ENCODE measurements at places on chromosomes 4 and X. TPM values are rescaled to one million over a fixed set of nuclear protein-coding genes. Genes with fewer than 3 reads are reported as not detected.

The CCDC160 gene
- total RNA-seq = not detected

The MID1 gene
- 5.5 TPM for total RNA-seq

The NHSL2 gene
- total RNA-seq = not detected

The SERTM2 gene
- total RNA-seq = not detected

The CSAG3 gene
- not detected for total RNA-seq

The HAND2 gene
- total RNA-seq = not detected

The CLNK gene
- total RNA-seq = not detected

The EFHC2 gene
- not detected for total RNA-seq

The PPP4R3C gene
- not detected for total RNA-seq

The IL9R gene
- 1.0 TPM for total RNA-seq

The QRFPR gene
- not detected for total RNA-seq

The S100G gene
- not detected for total RNA-seq

The CSN1S1 gene
- not detected for total RNA-seq

The ADGRG2 gene
- not detected for total RNA-seq

The ATP10D gene
- total RNA-seq = 0.08 TPM

The NDP gene
- total RNA-seq = not detected

The PDS5A gene
- total RNA-seq = 38.0 TPM

The TSPAN6 gene
- total RNA-seq = 9.5 TPM

The ARSJ gene
- total RNA-seq = 31.0 TPM

The AGTR2 gene
- total RNA-seq = not detected
